Amygdala (tissue), 56 donors: ENCODE measurements at places on chromosomes 16 and 17.

GRCh38 chr16:80058214-80058613 lies 457.7 kb upstream of the MAF start:
- DNase-seq = no peak

DNA sequence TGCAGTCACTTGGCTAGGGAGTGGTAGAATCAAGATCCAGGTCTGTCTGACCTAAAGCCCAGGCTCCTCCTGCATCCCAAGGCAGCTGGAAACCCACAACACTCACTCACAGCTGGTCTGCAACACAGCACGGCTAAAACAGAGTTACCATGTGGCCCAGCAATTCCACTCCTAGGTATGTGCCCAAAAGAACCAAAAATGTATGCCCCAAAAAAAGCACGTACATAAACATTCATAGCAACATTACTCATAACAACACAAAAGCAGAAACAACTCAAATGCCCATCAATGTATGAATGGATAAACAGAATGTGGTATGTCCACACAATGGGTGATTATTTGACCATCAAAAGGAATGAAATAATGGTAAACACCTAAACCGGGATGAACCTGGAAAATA lies 8.9 kb downstream of the TVP23A start:
- DNase-seq = no peak

GRCh38 chr17:75516619-75517296 lies 430 bp downstream of the TSEN54 start:
- no peak for DNase-seq

- DNase-seq = no peak
These were observed 211.4 kb downstream of the NTN1 start for GRCh38 chr17:9232591-9233270.

GRCh38 chr17:67281053-67281452 lies 36.1 kb upstream of the HELZ start:
- no peak for DNase-seq

GRCh38 chr17:4516735-4517134 lies 18.1 kb downstream of the SPNS2 start:
- DNase-seq = no peak

DNA sequence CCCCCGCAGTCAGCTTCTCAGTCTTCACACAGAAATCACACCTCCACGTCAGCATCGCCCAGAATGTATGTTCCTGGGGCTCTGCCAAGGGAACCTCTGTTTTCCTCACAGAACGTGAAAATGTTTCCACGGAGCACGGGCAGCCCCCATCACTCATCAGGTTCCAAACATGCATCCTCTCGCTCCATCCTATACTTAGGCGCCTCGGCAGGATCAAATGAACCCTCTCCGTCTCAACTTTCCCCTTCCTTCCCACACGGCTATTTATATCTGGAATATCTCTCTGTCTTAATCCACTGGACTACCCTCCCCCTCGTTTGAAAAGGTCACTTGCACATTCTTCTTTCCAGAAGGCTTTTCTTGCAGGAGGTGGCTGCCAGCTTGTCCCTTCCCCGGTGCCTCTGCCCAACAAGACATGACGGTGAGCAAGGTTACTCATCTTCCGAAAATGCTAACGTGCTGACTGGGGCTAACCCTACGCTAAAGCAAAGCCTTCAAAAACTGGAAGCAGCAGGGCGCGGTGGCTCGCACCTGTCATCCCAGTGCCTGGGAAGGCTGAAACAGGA lies 21.6 kb downstream of the NXN start:
- no peak for DNase-seq

DNA sequence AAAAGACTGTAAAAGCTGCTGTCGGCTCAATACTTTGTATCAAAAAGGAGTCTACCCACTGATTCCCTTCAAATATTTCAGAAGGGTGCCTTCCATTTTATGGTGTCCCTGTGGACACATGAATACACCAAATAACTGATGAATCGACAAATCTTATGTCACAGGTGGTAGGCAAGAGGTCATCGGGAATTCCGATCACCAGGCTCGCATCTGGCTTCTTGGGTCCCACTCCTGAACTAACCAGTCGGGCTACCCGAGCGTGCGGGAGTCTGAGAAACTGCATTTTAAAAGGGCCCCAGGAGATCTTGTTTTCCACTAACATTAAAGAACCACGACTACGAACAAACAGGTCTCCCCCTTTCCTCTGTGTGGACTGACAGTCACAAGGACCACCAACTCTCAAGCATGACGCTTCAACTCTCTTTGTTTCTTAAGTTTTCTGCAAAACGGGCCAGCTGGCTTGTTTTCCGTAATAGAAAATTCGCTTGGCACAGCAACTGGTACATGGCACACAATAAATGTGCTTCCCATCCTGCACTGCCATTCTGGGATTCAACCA lies 873 bp downstream of the PSME3IP1 start:
- no peak for DNase-seq

- no peak for DNase-seq
These were observed 444.1 kb upstream of the RBFOX1 start for GRCh38 chr16:6888531-6888930.
